NCI-H774 (cell line): ENCODE measurements at places on chromosomes 3 and 15.

GRCh38 chr3:83074485-83074884, 1313.0 kb upstream of the GBE1 start:
- no peak for DNase-seq

- no peak for DNase-seq
Observed at GRCh38 chr3:26668696-26669095, 46.1 kb downstream of the LRRC3B start.

- no peak for DNase-seq
Observed at GRCh38 chr3:60001369-60001768, 951.5 kb upstream of the CFAP20DC start.

DNA sequence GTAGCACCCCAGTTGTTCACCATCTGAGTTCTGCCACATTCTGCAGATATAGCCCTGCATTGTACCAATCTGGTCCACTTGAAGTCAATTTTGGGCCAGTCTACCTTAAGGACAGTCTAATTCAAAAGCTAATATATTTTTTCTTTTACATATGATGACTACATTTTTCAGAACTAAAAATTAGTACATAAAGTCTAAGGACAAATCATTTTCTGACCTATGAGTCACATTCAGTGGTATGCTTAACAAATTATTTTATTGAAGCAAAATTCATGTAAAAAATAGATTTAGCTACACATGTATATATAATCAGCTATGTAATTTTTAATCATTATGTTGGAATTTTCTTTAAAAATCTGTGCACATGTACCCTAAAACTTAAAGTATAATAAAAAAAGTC, 52.1 kb upstream of the IL12A start:
- DNase-seq = no peak

DNA sequence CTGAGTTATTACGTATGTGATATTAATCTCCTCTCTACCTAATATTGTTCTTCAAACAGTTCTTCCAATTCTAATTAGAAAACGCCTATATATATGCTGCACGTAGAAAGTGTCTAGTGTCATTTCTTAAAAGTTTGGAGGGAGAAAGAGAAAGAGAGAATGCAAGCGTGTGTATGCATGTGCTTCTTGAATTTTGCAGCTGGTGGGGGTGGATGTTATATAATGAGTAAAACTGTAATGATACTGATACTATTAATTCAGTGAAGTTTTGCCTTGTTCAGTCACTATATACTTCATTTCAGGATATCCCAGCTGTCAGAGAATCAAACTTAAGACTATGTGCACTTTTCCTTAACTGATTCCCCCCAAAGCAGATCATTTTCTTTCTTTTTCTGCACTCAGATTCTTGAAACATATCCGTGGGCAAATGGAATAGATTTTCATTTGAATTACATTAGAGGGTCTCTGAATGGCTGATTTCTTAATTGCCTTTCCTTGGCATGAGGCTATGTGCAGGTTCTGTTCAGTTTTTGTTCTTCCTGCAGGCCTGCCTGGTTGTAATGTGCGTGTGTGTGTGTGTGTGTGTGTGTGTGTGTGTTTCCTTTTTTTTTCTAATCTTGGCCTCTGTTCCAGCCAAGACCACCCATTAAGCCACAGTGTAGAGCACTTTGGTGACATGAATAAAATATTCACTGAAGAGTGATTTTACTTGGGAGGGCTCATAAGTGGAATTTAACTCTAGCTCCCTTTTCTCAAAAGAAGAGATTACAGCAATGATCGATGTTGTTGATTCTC, 617.5 kb downstream of the RBMS3 start:
- no peak for DNase-seq

GRCh38 chr3:72359743-72360142, 488.5 kb downstream of the SHQ1 start:
- DNase-seq = no peak

DNA sequence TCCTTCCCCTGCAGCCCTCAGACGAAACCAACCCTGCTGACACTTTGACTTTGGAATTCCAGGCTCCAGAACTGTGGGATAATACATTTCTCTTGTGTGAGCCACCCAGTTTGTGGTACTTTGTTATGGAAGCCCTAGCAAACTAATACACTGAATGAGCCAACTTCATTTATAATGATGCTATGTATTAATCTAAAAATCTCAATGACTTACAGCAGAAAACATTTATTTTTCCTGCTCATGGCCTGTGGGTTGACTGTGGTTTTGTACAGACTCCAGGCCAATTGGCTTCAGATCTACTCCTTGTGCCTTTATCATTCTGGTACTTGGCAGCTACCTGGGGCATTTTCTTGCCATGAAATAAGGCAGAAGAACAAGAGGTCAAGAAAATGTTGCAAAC, 152.4 kb downstream of the EBLN2 start:
- DNase-seq = no peak

GRCh38 chr15:67361100-67361499, 106.5 kb downstream of the IQCH start:
- no peak for DNase-seq

GRCh38 chr15:80849308-80849707, 70.1 kb downstream of the CEMIP start:
- DNase-seq = no peak

DNA sequence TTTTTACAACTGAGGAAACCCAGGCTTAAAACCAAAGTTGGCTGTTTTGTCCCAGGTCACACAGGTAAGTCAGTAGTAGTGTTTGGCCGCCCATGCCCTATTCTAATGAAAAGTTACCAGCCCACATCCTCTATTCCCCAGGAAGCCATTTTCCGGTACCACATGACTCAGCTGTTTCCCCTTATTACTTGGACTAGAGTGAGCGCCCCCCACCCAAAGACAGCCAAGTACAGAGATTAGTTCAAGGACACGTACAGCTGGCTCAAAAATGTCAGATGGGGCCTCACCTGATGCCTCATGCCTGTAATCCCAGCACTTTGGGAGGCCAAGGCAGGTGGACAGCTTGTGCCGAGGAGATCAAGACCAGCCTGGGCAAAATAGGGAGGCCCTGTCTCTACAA, 8.5 kb upstream of the KLHL6 start:
- DNase-seq = no peak

DNA sequence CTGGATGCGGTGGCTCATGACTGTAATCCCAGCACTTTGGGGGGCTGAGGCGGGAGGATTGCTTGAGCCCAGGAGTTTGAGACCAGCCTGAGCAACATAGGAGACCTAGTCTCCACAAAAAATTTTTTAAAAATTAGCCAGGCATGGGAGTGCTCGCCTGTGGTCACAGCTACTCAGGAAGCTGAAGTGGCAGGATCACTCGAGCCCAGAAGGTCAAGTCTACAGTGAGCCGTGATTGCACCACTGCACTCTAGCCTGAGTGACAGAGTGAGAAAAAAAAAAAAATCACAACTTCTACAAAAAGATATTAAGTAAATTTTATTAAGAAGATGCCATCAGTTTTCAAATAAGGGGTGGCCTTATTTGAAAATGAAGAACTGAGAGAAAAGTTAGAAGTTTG, 11.9 kb upstream of the PLA2G4D start:
- DNase-seq = no peak

DNA sequence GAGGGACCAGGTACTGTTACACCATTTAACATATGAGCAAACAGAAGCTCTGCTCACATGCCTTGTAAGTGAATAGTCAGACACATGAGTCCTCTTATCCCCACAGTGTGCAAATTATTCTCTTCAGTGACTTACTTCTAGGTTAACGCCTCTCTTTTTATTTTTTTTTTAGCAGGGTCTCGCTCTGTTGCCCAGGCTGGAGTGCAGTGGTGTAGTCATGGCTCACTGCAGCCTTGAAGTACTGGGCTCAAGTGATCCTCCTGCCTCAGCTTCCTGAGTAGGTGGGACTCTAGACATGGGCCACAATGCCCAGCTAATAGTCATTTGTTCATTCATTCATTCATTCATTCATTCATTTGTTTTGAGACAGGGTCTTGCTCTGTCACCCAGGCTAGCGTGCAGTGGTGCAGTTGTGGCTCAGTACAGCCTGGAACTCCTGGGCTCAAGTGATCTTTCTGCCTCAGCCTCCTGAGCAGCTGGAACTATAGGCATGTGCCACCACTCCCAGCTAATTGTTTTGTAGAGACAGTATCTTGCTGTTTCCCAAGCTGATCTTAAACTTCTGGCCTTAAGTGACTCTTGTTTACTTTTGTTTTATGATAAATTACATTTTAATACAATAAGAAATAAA, 94.7 kb downstream of the LRRC28 start:
- DNase-seq = no peak

- no peak for DNase-seq
Observed at GRCh38 chr3:7876741-7877297, 624.8 kb upstream of the LMCD1 start.

DNA sequence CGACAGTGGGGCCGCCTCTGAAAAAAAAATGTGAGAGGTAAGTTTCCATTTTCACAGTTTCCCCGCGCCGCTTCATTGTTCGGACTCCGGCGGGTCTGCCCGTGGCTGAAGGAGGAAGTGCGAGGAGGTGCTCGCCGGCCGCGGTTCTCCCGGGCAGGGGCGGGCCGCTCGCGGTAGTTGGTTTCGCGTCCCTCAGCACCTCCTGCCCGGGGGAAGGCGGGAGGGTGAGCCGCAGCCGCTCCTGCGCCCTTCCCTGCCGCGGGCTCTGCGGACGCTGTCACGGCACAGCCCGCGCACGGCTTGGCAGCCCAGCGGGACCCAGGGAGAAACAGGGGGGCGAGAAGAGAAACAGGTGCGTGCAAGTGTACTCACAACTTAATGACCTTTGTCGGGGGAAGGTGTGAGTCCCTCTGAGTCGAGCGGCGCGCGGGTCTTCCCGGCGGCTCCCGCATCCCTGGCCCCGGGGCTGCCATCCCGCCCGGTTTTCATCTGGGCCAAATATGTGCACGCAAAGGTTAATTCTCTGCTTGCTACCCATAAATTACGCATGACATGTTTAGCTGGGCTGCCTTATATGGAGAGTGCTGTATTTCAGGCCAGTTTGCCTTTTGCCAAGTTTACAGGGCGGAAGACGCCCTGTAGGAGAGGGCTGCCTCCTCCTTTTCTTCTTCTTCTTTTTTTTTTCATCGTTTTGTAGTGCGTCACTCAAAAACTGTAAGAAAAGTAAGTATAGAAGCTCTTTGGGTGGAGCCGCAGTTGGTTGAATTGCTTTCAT, 514 bp downstream of the MBNL1 start:
- DNase-seq = peak; percentile 89

DNA sequence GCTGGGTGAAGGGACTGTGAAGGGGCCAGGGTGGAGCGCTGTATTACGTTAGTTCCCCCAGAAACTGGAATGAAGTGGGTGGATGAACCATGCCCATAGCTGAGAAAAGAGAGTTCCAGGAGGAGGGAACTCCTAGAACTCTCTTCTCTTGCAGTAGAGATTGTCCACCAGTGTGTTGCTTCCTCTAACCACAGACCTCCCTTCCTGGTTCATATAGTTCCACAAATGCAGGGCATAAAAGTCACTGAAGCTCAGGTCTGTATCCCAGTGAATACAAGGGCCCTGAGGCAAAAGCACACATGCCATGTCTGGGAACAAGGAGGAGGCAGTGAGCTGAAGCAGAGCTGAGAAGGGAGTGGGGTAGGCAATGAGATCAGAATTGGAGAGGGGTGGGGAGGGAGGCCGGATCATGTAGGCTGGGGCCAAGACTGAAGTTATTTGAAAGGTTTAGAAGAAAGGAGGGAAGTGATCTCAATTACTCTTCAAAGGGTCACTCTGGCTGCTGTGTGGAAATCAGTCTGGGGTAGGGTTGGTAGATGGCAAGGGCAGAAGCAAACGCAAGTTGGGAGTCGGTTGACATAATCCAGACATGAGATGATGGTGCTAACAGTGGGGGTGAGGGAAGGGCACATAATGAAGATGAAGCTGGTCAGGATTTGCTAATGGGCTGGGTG, 6.5 kb downstream of the A4GNT start:
- DNase-seq = no peak

DNA sequence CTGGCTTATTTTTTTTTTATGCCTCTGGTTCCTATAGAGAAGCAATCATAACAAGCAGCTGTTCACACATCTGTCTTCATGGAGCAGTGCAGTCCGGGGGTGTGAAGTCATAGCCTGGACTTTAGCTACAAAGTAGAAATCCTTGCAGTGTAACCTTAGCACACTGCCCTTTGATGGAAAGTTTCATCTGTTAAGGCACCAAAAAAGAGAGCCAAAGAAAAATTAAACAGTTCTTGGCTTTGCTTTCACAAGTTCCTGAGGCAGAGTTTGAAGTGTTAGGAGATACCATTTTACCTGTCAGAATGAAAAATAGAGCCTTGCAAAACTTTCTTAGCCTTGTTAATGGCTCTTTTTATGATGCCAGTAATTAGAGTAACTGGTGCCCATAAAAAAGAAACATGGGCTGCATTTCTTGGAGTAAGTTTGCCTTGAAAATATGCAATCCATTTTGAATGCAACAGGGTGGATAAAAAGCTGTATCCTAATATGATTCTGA, 84.1 kb downstream of the PIK3R4 start:
- no peak for DNase-seq

DNA sequence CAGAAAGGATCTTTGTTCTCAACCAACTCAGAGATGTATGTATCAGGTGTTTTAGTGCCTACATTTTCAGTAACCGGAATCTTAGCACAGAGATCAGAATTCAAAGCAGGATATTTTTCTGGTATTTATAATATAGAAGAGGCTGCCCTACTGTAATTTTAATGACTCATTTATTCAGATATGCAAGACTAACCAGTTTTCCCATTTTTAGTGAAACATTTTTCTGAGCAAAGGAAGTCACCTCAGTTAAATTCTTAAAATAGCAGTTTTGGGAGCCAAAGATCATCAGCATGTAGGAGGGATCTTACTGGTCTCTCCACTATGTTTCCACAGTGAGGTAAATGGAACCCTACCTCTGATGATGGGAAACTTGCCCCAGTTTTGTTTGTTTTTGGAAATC, 42.0 kb downstream of the SRP14 start:
- no peak for DNase-seq

- DNase-seq = no peak
Observed at GRCh38 chr15:72770673-72771328, 12.8 kb downstream of the ADPGK start.

DNA sequence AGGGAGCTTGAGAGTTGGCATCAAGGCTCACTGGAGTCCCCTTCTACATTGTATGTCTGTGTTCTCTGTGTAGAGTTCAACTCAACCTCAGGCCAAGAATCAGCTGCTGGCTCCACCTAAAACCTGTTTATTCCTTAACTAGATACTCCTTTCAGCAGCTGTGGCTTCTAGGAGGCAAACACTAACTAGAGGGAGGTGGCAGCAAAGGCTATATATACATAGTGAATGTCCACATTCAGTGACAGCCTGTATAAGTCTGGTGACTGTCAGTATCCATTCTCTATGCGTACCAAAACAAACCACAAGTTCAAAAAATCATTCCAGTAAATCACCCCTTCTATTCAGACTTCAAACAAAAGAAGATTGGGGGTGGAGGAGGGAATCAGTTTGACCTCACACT, 184.3 kb downstream of the CDIN1 start:
- no peak for DNase-seq
